MCF 10A (cell line): ENCODE measurements at places on chromosomes 1 and 21. TPM values are rescaled to one million over a fixed set of nuclear protein-coding genes. Genes with fewer than 3 reads are reported as not detected.

The SRM gene
- 284 and 327 TPM in 2 replicates for total RNA-seq

The FCRL4 gene
- not detected in 2 replicates for total RNA-seq

The NKAIN1 gene
- 0.12 TPM in 1 of 2 replicates, not detected in the other for total RNA-seq

DNA sequence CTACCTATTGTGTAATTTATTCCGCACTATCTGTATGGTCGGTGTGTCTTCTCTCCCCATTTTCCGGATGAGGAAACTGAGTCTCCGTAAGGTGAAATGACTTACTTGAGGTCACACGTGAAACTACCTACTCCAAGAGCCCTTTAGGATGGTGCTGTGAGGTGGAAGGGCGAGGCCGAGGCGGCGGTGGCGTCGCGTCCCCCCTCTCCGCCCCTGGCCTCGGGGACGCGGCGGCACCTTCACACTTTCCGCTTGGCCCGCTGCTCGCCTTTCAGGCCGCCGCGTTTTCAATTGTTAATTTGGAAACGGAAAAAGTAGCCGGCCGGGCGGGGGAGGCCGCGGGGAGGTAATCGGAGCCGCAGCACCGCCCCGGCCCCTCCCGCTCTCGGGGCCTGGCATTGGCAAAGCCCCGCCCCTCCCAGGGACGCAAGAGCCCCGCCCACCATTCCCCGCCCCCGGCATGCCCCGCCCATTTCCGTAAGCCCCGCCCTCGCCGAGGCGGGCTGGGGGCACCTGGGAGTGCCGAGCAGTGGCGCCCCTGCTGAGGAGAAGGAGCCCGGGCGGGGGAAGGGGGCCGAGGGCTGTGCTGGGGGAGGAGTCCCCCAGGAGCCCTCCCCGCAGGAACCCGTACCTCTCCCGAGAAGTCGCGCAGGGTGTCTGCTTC is 18.6 kb downstream of the KCNQ4 start:
- peak; percentile 74 for DNase-seq

GRCh38 chr1:245650441-245650960 is 495.7 kb downstream of the KIF26B start:
- DNase-seq = no peak

DNA sequence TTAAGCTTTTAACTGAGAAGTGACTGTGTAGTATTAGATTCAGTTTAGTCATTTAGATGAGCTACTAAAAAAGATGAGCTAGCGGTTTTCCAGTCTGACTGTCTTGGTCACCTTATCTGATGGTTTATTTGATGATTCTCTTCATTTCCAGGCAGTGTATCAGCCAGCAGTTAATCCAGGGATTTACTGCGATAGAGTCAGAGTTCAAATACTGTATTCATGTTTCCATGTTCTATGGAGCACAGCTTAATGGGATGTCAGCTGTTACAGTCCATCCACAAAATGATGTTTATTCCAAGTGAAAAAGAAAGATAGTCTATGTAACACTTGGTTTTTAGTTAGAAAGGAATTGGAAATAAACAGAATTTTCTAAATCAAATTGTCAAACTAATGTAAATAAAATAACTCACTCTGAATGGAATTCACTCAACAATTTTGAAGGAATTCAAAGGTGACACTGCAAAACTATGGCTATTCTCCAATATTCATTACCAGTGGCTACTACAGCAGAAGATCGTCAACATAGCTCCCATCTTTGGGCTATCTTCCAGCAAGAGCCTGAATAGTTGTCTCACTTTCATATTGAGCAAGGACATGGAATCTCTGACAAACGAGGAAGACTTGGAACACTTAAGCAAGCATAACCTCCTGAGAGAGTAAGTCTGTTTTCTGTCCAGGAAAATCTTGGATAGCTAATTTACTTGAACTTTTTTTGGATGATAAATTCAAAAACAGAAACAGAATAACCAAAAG is 54.6 kb upstream of the DPT start:
- peak; percentile 61 for DNase-seq

DNA sequence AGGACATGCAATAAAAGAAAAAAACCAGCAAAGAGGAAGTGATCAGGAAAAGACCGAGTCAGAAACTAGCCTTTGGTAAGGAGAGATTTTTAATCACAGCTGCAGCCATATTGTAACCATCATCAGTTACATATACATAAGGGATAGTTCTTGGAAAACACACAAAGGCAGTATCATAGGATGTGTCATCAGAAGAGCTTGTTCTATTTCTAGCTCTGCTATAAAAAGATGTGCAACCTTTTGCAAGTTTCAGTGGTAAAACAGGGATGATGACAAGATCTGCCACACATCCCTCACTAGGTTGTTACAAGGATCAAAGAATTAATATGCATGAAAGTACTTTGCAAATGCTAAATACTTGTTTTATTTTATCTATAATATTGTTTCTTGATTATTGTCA is 342.0 kb downstream of the VAV3 start:
- peak; percentile 12 for DNase-seq

DNA sequence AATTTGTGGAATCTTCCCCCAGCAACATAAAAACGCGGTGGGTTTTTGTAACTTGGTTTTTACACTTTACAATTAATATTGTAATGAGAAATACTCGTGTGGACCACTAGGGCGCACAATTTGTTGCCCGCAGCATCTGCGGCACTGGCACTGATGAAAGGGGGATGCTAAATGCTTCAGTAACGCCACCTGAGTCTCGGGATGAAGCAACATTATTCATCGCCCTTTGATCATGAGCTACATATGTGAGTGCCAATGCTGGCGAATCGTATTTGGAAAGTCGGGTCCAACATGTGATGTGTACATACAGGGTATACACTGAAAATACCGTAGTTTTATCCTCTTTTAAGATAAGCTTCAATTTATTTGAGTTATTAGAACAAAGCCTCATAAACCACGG is 34.2 kb upstream of the COX20 start:
- DNase-seq = peak; percentile 67

DNA sequence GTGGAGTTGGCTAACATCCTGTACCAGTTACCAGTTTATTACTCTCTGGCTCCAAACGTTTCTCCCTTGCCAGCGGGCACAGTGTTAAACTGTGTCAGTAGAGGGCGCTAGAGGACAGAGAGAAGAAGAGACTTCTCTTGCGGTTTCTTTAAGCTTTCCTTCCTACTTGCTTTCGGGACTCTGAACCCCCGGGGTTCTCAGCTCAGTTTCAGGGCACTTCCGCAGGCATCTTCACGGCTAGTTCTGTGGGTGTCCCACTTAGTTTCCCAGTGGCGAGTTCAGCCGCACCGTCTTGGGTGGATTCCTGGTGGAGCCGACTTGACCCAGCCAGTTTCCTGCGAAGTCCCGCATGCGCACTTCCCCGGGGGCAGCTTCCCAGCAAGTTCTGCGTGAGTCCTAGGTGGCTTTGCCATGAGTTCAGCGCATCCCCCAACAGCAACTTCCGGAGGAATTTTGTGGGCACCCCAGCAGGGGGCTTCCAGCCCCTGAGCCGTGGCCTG is 37.9 kb upstream of the BTG2 start:
- peak; percentile 98 for DNase-seq

DNA sequence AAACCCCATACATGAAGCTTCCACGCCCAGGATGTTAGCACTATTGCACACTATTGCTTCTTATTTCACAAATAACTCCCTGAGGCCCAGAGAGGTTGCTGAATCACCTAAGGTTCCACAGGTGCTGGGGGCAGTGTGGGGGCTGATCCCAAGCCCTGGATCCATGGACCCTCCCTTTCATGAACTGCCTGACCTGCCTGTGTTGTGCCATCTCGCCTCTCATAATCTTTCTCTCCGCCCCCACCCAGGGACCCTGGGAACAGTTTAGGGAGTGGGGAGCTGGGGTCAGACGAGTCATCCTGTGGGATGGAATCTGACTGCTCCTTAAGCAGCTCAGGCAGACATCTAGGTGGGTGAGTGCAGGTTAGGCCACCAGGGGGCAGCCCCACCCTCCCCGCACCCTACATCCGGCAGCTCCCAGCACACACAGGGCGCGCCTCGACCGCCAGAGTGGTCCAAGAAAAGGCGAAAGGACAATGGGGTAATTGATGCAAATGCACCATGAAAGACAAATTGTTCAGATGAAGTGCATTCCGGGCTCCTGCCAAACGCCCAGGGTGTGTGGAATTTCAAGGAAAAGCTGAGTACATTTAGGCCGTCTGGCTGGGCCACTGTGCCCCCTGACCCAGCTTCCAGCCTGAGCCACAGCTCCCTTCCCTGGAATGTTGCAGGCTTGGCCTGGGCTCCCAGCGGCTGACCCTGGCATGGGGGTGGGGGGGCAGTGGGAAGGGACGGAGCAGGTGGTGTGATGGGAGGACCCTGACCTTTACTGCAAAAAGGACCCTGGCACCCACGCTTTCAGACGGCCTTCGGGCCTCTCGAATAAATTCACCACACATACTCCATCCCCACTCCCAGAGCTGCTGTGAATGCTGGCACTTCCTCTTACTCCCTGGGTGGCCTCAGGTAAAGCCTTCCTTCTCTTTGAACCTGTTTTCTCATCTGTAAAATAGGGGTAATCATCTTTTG is 20.8 kb downstream of the PHLDA3 start:
- DNase-seq = peak; percentile 89

DNA sequence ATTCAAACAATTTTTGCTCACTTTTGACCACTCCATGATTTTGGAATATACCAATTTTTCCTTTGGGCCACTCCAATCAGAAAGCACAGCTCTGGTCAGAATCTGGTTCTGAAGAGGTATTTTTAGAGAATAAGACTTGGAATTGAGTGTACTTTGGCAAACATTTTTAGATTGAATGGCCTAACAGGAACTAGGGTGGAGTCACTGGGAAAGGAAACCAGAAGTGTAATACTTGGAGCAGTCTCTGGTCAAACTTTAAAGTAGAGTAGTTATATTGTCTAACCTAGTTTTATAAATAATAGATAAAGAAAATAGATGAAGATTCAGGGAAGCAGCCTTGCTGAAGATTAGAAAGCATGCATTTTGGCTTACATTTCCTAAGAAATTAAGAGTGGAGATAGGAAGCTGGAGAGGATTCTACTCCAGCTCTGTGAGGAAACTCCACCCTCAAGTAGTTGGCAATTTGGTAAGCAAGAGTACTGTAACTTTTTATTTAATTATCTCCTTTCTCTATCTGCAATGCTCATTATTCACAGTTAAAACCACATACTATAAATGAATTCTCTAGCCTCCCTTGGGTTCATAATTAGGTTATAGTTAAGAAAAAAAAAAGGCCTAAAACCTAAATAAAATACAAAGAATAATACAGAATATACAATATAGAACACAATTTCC is 15.8 kb downstream of the STIL start:
- no peak for DNase-seq

DNA sequence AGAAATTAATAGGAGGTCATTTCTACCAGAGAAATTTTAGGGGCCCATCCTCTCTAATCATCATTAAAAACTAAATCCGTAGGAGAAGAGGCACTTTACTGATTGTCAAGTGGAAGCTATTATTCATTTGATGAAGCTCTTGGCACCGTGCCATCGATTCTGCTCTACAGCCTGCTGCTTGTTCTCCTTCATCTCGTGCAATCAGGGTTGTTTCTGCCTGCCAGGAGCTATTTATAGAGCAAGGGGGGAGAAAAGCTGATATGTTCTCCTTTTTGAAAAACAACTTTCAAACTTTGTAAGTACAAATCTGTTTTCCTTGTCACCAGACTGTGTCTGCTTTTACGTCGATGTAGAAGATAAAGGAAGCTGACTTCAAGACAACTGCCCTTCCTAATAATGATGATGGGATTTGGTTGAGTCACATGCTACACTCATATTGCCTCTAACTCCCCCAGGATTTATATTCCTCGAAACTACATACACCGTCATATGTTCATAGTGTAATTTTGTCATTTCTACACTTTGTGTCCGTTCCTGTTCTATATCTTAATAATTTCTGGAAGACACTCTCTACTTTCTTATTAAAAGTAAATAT is 169.6 kb upstream of the LHX8 start:
- DNase-seq = peak; percentile 43
